Endothelial cell (in vitro differentiated cells): ENCODE measurements at places on chromosomes 5 and 9.
A peak's percentile ranks its signal among the peaks of the same experiment; 100 is the strongest.

GRCh38 chr5:53323511-53323910 is 156.9 kb upstream of the FST start:
- DNase-seq: no peak

- DNase-seq: no peak
These were observed 405.9 kb downstream of the TLE4 start for GRCh38 chr9:79977510-79978197.

DNA sequence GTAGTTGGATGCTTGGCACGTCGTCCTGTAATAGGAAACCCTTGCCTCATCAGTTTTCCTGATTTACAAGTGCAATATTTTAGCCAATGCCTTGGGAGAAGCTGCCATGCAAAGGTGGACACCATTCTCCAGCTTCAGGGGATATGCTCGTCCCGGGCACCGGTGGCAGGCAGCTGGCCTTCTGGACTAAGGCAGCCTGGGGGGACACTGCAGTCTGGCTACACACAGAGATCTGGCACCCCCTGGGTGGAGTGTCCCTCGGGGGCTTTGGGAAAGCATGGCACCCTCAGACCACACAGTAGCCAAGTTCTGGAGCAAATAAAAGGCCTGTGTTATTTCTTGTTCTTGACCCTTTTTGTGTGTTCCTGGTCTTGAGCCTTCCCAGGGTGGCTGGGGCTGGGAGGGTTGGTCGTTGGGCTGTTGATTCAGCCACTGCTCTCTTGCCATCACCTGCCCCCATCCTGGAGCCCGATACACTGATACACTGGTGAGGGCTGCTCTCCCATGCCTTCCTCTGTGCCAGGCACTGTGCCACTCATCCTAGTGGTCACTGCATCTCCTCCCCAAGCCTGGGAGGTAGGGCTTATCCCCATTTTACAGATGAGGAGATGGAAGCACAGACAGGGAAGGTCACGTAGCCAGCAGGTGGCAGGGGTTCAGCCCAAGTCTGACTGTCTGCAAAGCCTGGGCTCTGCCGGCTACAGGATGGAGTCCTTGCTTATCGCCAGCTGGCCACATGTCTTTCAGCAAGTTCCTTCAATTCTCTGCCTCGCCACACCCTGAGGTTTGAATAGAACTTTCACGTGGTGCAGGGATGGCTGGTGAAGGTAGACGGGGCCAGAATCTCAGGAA is 134.1 kb downstream of the RGS3 start:
- DNase-seq: no peak

DNA sequence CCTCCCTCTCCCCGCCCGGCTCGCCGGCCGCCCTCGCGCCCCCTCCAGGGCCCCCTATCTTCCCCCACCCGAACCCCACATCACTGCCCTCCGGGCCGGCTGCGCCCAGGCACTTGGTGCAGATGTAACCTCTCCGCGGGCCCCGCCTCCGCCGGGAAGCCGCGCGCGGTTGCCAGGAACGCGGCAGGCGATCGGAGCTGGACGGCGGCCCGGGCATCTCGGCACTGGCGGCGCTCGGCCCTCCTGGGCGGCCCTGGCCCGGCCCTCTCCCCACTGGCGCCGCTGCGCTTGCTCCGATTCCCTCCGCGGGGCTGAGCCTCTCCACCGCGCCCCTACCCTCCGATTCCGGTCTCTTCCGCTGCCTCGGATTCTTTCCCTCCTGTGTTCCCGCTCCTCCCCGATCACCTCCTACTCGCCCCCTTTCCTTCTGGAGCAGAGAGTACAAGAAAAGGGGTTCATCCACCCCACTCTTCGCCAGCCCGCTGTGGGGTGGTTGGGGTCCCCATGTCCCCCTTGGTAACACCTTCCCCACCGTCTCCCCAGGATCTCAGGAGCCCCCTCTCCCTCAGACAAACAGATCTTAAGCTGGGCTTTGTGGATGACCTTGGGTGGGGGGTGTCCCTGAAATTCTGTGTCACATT is 70.6 kb downstream of the C9orf50 start:
- DNase-seq: peak; percentile 56

DNA sequence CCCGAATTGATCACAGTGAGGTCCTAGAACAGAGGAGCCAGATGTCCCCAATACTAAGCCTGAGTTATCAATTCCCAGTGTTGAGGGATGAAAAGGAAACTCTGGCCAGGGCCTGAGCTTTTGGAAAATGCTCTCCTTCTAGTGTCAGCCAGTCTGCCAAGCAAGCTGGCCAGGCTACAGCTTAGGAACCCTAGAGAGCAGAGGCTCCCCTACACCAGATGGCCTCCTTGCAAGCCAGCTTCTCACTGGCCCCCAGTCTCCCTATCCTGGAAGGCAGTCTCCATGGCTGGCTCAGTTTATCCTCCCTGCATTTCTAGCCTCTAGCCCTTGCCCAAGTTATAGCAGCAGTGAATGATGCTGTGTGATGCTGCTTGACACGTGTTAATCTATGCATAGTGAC is 204.7 kb upstream of the WWC1 start:
- DNase-seq: no peak

- peak; percentile 54 for DNase-seq
These were observed 232.2 kb downstream of the SYK start for GRCh38 chr9:91033797-91034196.

GRCh38 chr9:90201766-90202165 is 440.9 kb downstream of the DIRAS2 start:
- DNase-seq: no peak

DNA sequence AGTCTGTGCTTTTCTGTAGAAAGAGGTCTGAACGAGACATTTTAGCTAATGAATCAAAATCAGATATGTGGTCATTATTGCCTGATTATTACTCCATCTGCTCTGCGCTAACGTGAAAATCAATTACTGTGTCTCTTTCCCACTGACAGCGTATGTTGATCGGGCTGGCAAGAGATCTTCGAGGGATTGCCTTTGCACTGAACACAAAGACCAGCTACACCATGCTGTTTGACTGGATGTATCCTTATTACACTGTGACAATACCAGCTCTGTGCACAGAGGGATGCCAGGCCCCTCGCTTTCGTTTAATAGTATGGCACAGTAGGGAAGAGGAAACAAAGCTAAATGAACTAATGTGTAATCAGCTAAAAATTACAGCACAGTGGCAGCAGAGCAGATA is 103.7 kb upstream of the TLX3 start:
- DNase-seq: no peak

- no peak for DNase-seq
These were observed 4.3 kb upstream of the SQSTM1 start for GRCh38 chr5:179816401-179816795.

- no peak for DNase-seq
These were observed 312.3 kb upstream of the NREP start for GRCh38 chr5:112069329-112069728.

DNA sequence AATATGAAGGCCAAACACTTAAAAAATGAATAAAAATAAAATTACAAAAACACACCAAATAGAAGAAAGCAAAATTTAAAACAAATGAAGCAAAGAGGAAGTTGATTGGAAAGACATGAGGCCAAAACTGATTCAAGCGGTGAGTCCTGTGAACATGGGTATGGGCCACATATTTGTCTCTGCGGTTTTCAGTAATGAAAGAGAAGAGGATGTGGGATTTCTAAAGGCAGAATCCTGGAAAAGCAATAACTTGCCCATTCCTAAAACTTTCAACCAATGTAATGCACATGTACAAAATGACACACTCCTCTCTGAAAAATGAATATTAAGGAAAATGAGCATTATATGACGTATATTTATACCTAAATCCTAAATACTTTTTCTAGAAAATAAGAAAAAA is 263.7 kb downstream of the SEMA5A start:
- no peak for DNase-seq

GRCh38 chr9:19269582-19269981 is 39.1 kb downstream of the DENND4C start:
- DNase-seq: no peak

DNA sequence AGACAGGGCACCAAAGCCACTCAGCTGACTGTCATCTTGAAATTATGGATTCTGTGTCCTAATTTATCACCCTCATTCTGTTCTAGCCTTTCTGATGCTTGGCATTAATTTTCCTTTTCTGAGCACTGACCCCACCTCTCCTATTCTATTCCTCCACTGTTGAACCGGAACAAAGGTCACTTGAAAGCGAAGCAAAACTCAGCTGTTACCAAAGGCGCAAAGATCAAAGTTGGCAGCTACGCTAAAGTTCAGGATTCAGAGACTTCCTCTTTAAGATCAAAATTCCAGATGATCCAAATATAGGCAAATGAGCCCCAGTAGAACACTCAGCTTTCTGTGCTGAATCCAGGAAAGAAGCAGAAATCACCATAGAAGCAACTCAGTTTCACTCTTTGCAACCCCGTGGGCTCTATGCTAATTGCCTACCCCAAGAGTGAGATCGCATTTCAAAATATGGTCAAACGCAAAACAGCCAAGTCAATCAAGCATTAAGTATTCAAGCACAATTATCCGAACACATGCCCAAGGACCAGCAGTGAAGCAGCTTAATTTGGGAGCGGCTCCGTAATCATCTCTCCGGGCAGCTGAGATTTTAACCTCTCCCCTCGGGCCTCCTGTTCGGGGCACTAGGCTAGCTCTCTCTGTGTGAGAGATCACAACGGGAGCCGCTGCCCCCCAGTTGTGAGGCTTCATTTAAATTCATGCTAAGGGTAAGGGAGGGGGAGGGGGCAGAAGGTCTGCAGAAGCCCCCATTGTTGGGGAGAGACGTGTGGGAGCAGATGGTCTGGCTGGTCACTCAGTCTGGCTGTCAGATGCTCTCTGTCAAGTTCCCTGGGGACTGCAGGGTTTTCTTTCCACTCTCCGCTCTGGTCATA is 288.6 kb downstream of the ELAVL2 start:
- no peak for DNase-seq

- DNase-seq: no peak
These were observed 122.6 kb upstream of the KLF4 start for GRCh38 chr9:107612136-107612535.

GRCh38 chr9:21854594-21854993 is 52.2 kb downstream of the MTAP start:
- no peak for DNase-seq

- no peak for DNase-seq
These were observed 1331.0 kb upstream of the CDH9 start for GRCh38 chr5:28369418-28369817.

DNA sequence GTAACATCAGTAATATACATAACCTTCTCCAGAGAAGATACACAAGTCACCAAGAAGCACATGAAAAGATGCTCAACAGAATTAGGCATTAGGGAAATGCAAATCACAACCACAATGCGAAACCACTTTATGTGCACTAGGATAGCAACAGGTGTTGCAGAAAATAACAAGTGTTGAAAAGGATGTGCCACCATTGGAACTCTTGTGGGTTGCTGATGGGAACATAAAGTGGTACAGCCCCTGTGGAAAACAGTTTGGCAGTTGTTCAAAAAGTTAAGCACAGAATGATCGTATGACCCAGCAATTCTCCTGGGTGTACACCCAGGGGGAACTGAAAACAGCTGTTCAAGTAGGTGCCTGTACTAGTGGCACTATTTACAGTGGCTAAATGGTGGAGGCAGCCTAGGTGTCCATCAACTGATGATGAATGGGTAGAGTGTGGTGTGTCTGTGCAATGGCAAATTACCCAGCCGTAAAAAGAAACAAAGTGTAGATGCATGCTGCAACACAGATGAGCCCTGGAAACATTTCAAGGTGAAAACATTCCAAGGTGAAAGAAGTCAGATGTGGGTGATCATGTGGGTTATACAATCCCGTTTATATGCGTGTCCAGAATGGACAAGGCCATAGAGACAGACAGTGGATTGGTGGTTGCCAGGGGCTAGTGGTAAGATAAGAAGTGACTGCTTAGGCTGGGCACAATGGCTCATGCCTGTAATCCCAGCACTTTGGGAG is 27.2 kb downstream of the CCDC69 start:
- no peak for DNase-seq

- DNase-seq: no peak
These were observed 1.1 kb downstream of the ALDH1A1 start for GRCh38 chr9:72951520-72952380.

- no peak for DNase-seq
These were observed 779 bp downstream of the FAM13B start for GRCh38 chr5:138032028-138032571.
